ENCODE measurements at places on chromosomes 7 and 10.

- no peaks in the 10 kb centered on the region for H3K4me1 ChIP-seq
- H3K27me3 ChIP-seq: no peaks in the 10 kb centered on the region
- H3K36me3 ChIP-seq: no peaks in the 10 kb centered on the region
- DNase-seq: no peak
These were observed 225.8 kb upstream of the PHYHIPL start for GRCh38 chr10:58950618-58951017.

GRCh38 chr10:50621968-50622705 lies 1.6 kb downstream of the SGMS1 start:
- DNase-seq: peak; percentile 88
- no peaks in the 10 kb centered on the region for H3K36me3 ChIP-seq
- H3K27me3 ChIP-seq: no peaks in the 10 kb centered on the region
- H3K4me1 ChIP-seq: peaks cover 36% of the 10 kb centered on the region

GRCh38 chr10:100735337-100736143 lies 9.8 kb upstream of the PAX2 start:
- no peak for DNase-seq
- peaks cover 53% of the 10 kb centered on the region for H3K27me3 ChIP-seq
- H3K4me1 ChIP-seq: no peaks in the 10 kb centered on the region
- no peaks in the 10 kb centered on the region for H3K36me3 ChIP-seq
- H3K27ac ChIP-seq: no peak overlapping the region
- H3K4me3 ChIP-seq: no peak overlapping the region

DNA sequence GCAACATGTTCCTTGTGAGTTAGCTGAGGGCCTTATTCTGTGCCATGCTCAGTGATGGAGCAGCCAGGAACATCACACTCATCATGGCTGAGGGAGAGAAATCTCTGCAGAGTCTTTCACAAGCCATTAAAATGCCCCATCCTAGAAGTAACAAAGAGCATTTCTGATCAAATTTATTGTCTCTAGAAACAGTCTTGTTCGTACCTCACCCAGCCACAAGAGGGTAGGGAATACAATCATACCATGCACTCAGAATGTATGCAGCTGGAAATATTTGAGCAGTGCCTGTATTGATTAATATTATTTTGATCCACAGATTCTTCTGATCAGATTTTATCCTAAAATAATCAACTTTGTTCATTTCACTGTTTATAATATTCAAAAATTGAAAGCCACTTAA lies 17.3 kb downstream of the VPS26A start:
- H3K27me3 ChIP-seq: no peaks in the 10 kb centered on the region
- H3K36me3 ChIP-seq: peaks cover 19% of the 10 kb centered on the region
- no peaks in the 10 kb centered on the region for H3K4me1 ChIP-seq
- no peak overlapping the region for H3K4me3 ChIP-seq
- DNase-seq: no peak
- H3K27ac ChIP-seq: no peak overlapping the region

- no peaks in the 10 kb centered on the region for H3K4me1 ChIP-seq
- no peak for DNase-seq
- H3K27ac ChIP-seq: no peak overlapping the region
These were observed 11.6 kb upstream of the RAB11FIP2 start for GRCh38 chr10:118058371-118058770.

- H3K36me3 ChIP-seq: no peaks in the 10 kb centered on the region
- H3K27ac ChIP-seq: no peak overlapping the region
- peaks cover 30% of the 10 kb centered on the region for H3K4me1 ChIP-seq
- no peak for DNase-seq
These were observed 1.5 kb downstream of the AQP1 start for GRCh38 chr7:30912986-30913811.

GRCh38 chr10:35783305-35783838 lies 141.3 kb upstream of the FZD8 start:
- no peak overlapping the region for H3K27ac ChIP-seq
- H3K27me3 ChIP-seq: peaks cover 4% of the 10 kb centered on the region
- no peak overlapping the region for H3K4me3 ChIP-seq
- H3K4me1 ChIP-seq: no peaks in the 10 kb centered on the region
- H3K36me3 ChIP-seq: no peaks in the 10 kb centered on the region

DNA sequence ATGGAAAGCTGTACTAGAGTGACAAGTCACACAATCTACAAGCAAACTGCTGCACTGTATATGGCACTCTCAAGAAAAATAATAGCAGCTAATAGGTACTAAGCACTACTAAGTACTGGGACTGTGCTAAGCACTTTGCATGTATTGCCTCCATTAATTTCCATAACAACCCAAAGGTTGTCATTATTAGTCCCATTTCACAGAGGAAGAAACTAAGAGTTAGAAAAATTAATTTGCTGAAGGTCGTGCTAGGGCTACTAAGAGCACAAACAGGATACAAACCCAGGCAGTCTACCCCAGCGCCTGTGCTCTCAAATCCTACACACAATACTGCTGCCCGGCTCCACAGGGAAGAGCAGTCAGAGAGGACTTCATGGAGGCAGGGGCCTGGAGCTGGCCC lies 51.7 kb downstream of the DLG5 start:
- DNase-seq: no peak
- peaks cover 35% of the 10 kb centered on the region for H3K4me1 ChIP-seq
- no peak overlapping the region for H3K4me3 ChIP-seq
- no peaks in the 10 kb centered on the region for H3K36me3 ChIP-seq
- no peaks in the 10 kb centered on the region for H3K27me3 ChIP-seq

DNA sequence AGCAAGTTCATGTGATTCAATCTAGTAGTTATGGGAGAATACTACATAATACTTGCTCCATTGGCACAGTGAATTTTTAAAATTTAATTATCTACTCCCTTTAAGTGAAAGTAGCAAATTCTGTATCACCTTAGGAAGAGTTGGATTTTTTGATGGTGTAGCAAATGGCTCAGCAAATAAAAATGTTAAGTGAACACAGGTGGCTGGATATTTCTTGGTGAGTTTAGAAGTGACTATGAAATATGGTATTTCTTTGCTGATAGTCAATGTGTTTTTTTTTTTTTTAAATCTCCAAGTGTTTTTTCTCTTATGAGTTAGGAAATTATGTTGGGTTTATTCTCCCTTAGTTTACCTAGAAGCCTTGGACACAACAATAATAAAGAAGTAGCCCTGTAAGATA lies 67.8 kb downstream of the CREM start:
- no peak overlapping the region for H3K27ac ChIP-seq
- no peaks in the 10 kb centered on the region for H3K36me3 ChIP-seq
- no peak for DNase-seq
- no peaks in the 10 kb centered on the region for H3K27me3 ChIP-seq
- peaks cover 12% of the 10 kb centered on the region for H3K4me1 ChIP-seq

- no peaks in the 10 kb centered on the region for H3K27me3 ChIP-seq
- no peak overlapping the region for H3K27ac ChIP-seq
- no peak for DNase-seq
- H3K36me3 ChIP-seq: no peaks in the 10 kb centered on the region
These were observed 218.1 kb downstream of the MAD1L1 start for GRCh38 chr7:2014391-2015241.

DNA sequence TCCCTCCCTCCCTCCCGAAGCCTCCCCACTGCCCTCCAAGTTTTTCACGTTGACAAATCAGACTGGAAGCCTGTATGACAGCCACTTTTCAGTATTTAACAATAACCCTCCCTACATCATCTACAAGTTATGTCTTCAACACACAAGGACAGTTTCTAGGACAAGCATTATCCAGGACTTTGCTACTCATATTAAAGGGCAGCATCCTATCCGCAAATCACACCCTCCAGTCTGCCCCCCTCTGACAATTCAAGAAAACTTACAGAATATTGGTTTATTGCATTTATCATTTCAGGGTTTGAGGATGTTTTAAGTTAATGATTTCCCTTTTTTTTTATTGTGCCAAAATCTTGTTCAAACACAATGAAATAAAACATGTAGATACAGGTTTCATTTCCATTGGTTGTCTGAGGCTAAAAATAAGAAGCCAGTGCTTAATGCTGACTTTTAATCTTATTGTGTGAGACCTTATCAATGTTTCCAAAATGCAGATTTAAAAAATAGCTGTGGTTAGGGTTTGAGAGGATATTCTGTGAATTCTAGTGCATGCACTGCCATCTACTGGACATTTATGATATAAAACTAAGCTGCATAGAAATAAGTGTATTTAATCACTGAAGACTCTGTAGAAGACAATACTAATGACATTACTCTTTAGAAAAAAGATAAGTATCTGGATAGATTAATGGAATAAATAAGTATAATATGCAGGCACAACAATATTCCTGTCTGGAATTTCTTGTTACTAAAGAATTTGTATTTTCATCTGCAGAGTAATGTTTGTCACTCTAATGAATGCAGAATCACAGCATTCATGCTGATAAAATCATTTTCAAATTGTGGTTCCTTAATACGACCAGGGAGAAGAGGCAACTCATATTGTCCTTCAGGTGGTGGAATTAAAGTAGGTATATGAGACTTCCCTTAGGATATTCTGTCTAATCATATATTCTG lies 64.1 kb downstream of the CAV1 start:
- DNase-seq: peak; percentile 6
- H3K4me3 ChIP-seq: no peak overlapping the region
- no peak overlapping the region for H3K27ac ChIP-seq
- no peaks in the 10 kb centered on the region for H3K36me3 ChIP-seq
- H3K4me1 ChIP-seq: peaks cover 14% of the 10 kb centered on the region

GRCh38 chr7:88758381-88759229 lies 895 bp upstream of the ZNF804B start:
- H3K4me1 ChIP-seq: no peaks in the 10 kb centered on the region
- no peaks in the 10 kb centered on the region for H3K36me3 ChIP-seq
- H3K27me3 ChIP-seq: no peaks in the 10 kb centered on the region
- no peak overlapping the region for H3K4me3 ChIP-seq
- DNase-seq: no peak
- no peak overlapping the region for H3K27ac ChIP-seq

- H3K27me3 ChIP-seq: no peaks in the 10 kb centered on the region
- no peaks in the 10 kb centered on the region for H3K4me1 ChIP-seq
- DNase-seq: no peak
- no peak overlapping the region for H3K4me3 ChIP-seq
- H3K27ac ChIP-seq: no peak overlapping the region
- H3K36me3 ChIP-seq: no peaks in the 10 kb centered on the region
These were observed 308.2 kb downstream of the AUTS2 start for GRCh38 chr7:69906283-69906995.

GRCh38 chr10:133372507-133372906 lies 647 bp downstream of the ECHS1 start:
- H3K36me3 ChIP-seq: no peaks in the 10 kb centered on the region
- H3K4me3 ChIP-seq: peak overlapping the region; percentile 33
- no peak for DNase-seq
- H3K27ac ChIP-seq: no peak overlapping the region
- no peaks in the 10 kb centered on the region for H3K4me1 ChIP-seq

All from PC-9 (cell line).